ENCODE measurements at places on chromosomes 5 and 9. TPM values are rescaled to one million over a fixed set of nuclear protein-coding genes. Genes with fewer than 3 reads are reported as not detected.

DNA sequence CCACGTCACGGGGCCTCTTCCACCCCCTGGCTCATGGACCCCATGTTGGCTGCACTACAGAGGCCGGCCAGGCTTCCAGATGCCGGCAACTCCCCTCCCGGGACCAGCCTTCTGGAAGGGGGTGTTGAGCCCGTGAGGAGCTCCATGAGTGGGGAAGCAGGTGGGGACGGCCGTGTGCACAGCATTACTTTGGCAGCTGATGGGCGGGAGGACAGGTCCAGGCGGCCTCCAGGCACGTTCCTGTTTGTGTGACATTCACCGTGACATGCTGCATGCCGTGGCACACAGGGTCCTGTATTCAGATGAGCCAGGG is 29.1 kb upstream of the ABO start:
- no peak for DNase-seq

GRCh38 chr5:169050146-169050571 is 250.8 kb downstream of the SLIT3 start:
- no peak for DNase-seq

GRCh38 chr5:105828821-105829220 is 1841.9 kb downstream of the EFNA5 start:
- DNase-seq, result no peak

DNA sequence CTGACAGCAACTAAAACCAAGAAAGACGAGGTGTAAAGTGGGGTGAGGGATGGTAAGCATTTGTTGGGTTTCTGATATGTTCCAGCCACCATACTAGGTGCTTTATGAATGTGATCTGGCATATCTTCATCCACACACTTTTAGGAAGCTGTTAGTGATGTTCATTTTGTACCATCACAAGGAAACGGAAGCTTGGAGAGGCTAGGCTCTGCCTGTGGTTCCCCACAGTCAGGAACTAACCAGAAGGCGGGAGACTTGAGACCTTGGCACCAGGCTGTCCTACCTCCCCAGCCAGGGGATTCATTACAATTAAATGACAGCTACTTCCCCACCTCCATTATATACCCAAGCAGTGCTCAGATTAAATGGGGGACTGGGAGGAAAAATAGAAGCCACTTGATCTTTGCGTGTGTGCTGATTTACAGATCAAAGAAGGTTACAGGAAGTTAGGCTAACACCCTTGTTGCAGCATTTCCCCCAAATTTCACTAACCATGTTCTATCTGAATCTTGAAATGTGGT is 43.0 kb downstream of the SFXN1 start:
- DNase-seq, result no peak

DNA sequence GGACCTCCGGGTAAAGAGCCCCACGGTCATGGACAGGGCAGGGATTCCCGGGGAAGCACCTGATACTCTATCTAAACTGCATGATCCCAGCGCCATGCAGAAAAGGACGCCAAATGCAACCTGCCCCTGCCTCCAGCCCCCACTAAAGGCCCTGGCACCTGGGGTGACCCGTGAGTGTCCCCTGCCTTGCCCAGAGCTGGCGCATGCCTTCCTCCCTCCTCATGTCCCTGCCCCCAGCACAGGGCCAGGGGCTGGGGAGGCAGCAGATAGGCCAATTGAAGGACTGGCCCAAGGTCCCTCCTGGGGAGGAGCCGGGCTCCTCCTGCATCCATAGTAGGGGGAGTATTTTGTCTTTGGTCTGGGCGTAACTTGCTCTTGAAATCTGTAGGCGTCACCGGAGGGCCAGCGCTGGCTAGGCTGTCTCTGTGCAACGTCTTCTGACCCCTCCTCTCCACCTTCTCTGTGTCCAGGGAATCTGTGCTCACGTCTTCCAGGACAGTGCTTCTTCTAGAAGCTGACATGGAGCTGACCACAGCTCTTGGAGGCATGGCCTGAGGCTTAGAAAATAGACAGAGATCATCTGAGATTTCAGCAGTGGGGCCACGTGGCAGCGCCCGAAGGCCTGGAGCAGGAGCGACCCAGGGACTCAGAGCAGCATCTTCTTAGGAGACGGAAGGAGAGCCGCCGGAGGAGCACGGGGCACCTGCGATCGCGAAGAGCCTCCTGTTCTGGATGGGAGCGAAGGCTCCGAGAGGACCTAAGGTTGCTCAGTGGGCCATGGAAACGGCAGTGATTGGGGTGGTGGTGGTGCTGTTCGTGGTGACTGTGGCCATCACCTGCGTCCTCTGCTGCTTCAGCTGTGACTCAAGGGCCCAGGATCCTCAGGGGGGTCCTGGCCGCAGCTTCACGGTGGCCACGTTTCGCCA is 660 bp downstream of the SPAAR start:
- DNase-seq, result no peak

- DNase-seq, result no peak
These were observed 607.8 kb upstream of the TYRP1 start for GRCh38 chr9:12085399-12085798.

DNA sequence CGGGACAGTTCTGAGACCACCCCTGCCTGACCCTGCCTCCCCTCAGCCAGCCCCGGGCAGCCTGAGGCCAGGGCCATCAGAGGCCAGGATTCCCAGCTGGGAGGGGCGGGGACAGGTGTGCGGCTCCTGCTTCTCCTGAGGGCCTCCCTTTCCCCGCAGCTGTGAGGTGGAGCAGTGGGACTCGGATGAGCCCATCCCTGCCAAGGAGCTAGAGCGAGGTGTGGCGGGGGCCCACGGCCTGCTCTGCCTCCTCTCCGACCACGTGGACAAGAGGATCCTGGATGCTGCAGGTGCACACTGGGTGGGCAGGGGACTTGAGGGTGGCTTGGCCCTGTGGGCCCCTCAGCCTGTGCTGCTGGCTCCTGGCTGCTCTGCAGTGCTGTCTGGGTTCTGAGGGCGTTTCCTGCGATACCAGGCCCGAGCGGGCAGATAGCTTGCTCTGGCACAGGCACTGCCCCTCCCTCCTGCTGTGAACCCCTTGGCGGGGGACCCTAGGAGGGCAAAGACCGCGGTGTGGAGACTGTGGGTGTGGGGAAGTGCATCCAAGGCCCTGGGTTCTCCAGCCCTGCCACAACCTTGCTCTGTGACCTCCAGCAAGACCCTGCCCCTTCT is 2.3 kb downstream of the GRHPR start:
- DNase-seq, result no peak

DNA sequence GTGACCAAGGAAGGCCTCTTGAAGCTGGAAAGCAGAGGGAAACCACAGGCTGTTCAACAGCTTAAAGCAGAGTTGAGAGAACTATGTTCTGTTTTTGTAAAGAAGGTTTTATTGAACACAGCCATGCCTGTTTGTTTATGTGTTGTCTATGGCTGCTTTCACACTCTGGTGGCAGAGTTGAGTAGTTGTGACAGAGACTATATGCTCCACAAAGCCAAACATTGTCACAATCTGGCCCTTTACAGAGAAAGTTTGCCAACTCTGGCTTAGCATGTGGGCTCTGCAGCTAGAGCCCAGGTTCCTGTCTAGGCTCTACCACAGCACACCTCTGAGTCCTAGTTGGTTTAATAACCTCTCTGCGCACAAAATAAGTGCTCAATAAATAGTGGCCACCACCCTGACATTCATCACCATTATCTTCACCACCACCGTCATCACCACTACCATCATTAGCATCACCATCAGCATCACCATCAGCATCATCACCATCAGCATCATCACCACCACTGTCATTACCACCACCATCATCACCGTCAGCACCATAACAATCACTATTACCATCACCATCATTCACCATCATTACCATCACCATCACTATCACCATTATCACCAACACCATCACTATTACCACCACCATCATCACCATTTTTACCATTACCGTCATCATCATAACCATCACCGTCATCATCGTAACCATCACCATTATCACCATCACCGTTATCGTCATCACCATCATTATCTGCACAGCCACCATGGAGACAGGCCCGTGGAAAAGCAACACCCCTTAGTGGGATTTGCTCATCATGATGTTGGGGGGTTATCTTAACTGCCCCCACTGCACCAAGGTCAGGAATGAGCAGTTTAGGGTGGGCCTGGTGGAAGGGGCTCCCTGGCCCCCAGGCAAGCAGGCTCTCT is 18.3 kb downstream of the AKNA start:
- DNase-seq, result no peak

DNA sequence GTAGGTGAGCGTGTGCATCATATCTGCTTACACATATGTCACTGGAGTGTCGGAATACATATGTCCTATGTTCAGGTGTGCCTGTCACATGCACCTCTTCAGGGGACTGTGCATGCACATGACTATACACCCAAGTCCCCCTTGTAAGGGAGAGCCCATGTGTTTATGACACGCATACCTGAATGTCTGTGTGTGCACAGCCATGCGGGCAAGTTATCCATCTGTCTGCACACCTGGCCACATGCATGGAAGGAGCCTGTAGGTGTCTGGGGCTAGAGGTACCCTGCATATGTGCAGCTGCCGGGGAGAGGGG is 622 bp upstream of the RGS14 start:
- no peak for DNase-seq

DNA sequence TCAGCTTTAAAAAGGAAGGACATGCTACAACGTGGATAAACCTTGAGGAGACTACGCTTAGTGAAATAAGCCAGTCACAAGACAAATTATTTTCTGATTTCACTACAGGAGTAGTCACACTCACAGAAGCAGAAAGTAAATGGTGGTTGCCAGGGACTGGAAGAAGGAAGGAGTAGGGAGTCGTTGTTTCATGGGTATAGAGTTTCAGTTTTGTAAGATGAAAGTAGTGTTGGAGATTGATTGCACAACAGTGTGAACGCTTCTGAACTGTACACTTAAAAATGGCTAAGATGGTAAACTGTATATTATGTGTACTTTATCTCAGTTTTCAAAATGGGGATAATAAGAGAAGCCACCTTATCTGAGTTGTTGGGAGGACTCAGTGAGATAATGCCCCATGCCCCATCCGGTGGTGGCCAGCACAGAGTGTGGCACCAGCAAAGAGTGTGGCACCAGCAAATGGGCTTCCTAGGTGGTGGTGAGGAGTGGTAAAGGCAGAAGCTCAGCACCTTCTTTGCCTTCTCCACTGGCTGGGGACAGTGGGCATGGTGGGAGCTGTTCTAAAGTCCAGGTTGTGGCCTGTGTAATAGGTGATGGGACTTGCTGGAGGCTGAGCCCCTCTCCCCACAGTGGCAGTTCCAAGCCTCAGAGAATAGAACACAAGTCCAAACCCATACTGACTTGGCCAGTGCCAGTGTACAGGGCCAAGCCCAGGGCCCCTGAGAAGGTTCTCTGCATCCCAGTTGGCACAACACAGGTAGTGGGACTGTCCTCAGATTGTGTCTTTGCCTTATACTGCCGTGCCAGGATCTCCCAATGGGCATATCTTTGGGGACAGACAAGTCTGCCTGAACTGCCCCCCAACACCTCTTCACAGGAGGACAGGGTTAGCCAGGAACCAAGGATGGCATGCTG is 4.4 kb downstream of the SLC22A4 start:
- no peak for DNase-seq

DNA sequence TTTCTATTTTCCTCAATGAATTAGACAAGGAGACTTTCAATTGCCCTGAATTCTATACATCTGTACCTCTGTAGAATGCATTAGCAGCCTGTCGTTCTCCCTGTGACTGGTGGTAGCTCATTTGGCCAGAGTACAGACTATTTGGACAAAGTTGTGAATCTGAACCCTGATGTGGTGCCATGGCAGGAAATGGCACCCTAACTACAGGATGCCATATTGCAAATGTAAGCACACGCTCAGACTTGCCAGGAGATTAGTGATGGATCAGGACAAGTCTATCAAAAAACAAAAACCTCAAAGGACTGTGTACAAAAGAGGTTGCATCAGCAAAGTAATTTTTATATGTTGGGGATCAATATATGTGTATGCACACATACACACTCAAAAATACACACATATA is 58.3 kb downstream of the SVEP1 start:
- no peak for DNase-seq

DNA sequence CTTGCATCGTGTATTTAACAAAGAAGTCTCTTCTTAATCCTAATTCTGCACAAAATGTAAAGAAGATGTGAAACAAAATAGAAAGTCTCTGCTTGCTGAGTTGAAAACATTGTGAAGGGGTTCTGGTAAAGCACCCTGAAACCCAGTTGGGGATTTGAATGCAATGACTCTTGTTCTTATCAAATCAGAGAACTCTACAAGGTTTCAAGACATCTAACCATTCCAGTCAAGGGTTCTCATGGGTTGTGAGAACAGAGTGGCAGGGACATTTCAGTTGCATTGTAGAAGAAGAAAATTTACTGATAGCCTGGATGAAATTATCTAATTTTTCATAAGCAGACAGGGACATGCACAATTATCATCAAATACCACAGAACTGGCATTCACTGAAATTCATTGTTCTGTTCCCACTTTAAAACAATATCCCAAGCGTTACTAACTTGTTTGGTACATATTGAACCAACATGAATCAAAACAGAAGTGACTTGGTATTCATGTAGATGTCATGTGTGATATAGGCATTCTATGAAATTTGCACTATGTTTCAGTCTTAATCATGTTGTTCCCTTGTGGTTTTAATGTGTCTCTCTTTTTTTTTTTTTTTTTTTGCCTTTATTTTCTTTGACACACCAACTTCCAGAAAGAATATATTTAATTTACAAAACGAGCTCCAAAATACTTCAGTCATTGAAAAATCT is 563.3 kb downstream of the IRX1 start:
- DNase-seq, result no peak

DNA sequence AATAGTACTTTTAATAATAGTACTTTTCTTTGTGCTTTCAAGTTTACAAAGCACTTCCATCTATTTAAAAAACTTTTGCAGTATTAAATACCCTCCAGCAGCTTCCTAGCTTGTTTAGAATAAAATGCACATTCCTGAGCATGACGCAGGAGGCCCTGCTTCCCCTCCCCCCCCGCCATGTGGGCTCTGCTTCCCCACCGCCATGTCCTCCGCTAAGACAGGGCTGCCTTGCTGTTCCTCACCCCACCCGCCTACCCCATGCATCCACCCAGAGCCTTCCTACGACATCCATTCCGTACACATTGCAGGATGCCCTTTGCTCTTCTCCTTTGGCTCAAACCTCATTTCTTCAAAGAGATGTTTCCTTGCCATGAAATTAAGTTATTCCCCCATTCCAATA is 205.9 kb upstream of the MSX2 start:
- DNase-seq, result no peak

- no peak for DNase-seq
These were observed 25.2 kb downstream of the CCL28 start for GRCh38 chr5:43386960-43387362.

DNA sequence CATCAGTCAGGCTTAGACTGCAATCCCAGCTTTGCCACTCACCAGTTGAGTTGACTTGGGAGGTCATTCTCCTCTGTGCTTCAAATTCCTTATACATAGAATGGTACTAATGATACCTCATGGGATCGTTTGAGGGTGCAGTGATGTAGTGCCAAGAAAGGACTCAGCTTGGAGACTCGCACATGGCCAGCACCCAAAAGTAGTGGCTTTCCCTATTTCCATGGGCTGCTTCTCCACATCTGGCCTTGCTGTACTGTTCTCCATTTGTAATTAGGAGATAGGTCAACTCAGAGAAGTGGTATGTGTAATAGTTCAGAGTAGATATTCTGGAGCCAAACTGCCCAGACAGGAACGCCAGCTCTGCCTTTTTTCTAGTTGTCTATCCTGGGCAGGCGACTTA is 5.5 kb downstream of the CCL19 start:
- DNase-seq, result no peak

Gene CKMT2
- polyA plus RNA-seq, result 9.8 TPM

Gene FAT2
- 8.0 TPM for polyA plus RNA-seq

Gene NRARP
- 7.0 TPM for polyA plus RNA-seq

Gene PTPN3
- 56.4 TPM for polyA plus RNA-seq

Gene FOXI1
- 6.3 TPM for polyA plus RNA-seq

Gene SLC25A2
- polyA plus RNA-seq, result not detected

Gene PDZD2
- polyA plus RNA-seq, result 18.2 TPM

Gene SLC1A3
- 4.7 TPM for polyA plus RNA-seq

Gene ARL15
- 30.0 TPM for polyA plus RNA-seq

All from left renal pelvis (tissue), 4 donors.